ENCODE measurements at places on chromosomes 2 and 18.
A peak's percentile ranks its signal among the peaks of the same experiment; 100 is the strongest.

DNA sequence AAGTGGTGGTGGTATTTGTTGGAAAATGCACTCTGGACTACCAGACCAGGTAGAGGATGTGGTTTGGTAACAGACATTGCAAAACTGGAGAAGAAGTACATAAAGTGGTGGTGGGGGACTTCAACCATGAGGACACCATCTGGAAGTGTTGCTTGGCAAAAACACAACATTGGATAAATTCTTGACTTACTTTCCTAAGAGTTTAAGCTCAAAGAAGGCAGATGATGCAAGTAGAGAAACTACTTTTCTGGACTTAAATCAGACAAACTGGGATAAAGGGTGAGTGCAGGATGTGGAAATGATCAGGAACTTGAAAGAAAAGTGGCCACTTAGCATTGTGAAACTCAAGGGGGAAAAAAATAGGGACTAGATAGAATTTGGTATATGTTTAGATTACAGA is 487.4 kb downstream of the ZEB2 start:
- DNase-seq, result no peak

DNA sequence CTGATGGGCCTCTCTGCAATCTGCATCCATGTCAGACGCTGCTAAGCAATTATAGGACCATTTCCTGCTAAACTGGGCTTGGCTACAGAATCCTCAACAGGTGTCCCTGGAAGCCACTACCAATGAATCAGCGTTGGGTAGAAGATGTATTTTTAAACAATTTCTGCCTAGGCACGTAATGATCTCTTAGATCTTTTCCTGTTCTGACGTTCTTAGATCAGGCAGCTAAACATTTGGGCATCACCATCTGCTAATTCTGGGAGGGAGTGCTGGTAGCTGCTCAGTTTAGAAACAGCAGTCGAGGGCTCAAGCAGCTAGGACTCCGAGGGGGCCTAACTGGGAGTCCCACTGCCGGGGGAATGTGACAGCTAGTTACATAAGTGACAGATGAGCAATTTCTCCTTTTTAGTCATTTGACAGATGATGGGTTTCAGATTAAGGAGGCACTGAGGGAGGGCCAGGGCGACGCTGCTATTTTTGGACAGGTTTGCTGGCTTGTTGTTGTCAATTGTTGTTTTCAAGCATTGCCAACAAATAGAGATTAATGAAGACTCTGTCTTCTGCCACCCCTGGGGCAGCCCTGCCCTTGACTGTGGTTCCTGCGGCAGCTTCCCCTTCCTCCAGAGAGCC is 92.7 kb downstream of the MRO start:
- DNase-seq, result peak; percentile 1

DNA sequence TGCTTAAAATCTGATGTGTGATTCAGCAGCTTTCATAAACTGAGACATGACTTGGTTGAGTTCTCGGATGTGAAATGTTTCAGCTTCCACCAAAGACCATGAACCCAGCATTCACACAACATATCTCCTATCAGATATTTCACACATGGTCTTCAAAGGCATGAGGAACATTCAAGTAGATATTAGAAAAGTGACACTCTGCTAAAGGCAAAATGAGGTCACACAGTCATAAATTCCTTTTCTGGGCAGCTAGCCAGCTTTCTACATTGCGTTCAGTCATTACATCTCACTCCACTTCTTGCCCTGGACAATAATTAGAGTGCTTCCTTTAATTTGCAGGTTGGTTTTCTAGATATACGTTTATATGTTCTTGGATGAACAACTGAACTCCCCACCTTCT is 96.7 kb downstream of the GAREM1 start:
- peak; percentile 14 for DNase-seq

- DNase-seq, result no peak
These were observed 262.9 kb upstream of the KLHL29 start for GRCh38 chr2:23121968-23122648.

DNA sequence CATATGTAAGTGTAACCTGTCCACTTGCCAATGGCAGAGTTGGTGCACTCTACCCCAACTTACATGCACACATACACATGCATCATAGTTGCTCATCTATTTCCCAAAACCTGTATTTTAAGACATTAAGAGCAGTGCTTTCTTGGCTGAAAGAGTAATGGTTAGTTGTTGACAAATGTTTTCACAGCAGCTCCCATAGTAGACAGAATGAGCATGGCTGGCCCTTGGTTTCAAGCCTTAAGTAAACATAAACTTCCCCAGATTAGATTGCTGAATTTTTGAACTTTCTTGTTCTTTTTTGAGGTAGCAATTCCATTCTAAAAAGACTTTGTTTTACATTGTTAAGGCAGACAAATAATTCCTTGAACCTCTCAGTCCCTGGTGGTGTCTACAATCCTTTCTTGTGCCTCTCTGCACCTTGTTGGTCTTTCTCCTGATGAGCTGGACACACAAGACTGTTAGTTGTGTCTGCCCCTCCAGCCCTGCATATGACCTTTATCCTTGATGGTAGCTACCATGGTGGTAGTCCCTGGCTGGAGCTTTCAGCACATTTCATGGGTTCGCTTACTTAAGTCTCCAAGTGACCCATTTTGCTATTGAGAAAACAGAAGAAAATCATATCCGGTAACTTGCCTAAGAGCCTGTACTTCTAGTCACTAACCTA is 580.1 kb upstream of the ID2 start:
- no peak for DNase-seq

DNA sequence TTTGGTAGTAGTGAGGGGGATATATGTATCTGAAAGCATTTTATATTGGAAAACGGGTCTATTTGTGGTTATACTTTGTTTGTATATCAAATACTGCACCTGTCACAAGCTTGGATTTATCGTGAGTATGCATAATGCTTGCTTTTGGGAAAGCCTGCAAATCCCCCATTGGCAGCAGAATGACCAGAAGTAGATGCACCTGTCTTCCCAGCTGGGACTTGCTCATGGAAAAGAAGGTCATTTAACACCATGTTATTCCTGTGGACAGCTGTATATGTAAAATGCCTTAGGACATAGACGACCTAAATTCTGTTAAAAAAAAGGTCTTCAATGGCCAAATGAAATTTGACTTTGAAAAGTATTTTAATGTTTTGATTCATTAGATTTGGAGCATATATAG is 599.4 kb downstream of the XIRP2 start:
- DNase-seq, result peak; percentile 59

GRCh38 chr2:133338224-133338623 is 230.0 kb downstream of the NCKAP5 start:
- no peak for DNase-seq

DNA sequence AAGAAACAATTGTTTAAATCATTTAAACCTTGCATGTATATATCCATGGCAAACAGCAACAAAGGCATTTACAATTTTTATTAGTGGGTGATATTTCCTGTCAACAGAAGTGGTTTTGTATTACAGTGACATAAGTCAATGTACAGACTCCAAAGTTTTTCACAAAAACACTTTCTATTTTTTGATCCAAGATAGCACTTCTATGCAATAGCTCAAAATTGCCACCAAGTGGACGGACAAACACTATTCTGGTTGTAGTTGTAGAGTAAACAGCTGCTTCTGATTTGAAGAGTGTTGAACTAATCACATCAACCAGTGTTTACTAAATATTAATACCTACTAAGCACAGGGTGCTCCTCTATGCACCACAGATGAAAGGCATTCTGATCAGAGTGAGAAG is 421.4 kb downstream of the NCKAP5 start:
- DNase-seq, result no peak
